ENCODE measurements at places on chromosomes 16 and 17.

- DNase-seq, result peak; percentile 100
Observed at GRCh38 chr17:44137891-44138709, 3.6 kb upstream of the HROB start.

- peak; percentile 35 for DNase-seq
Observed at GRCh38 chr16:57614536-57614935, 13.9 kb upstream of the ADGRG1 start.

- DNase-seq, result no peak
Observed at GRCh38 chr16:79062821-79063220, 537.7 kb downstream of the MAF start.

GRCh38 chr17:44557651-44558285 is 484 bp downstream of the FZD2 start:
- DNase-seq, result peak; percentile 71

DNA sequence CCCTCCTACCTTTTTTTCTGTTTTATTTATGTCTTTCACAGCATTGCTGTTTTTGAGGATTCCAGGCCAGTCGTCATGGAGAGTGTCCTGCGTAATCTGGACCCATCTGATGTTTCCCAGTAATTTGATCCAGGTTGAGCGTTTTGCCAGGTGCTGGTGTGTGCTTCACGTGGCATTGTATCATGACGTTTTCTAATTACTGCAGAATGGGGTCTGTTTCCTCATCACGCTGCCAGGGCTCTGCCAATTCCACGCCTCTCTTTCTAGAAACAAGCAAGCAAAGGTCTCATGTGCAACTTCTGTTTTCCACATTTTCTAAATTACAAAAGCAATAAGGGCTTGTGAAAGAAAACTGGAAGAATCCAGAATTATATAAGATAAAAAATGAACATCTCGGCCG is 28.3 kb upstream of the BHLHA9 start:
- no peak for DNase-seq

DNA sequence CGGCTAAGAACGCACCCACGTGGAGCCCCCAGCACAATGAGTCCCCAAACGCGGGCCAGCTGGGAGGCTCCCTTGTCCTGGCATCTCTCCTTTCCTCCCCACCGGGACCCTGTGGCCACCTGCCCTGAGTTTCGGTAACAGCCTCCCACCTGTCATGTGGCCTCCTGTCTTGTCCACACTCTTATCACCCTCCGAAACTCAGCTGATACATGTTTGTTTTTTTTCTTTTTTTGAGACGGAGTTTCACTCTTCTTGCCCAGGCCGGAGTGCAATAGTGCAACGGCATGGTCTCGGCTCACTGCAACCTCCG is 105.7 kb upstream of the CREBBP start:
- no peak for DNase-seq
